Small intestine (tissue), 16 donors: ENCODE measurements at places on chromosomes 2 and 18.

GRCh38 chr2:236568068-236568921 is 1.3 kb upstream of the ACKR3 start:
- peak; percentile 84 for DNase-seq
- no peaks in the 10 kb centered on the region for H3K27me3 ChIP-seq
- H3K36me3 ChIP-seq: no peaks in the 10 kb centered on the region
- peak overlapping the region; percentile 46 for H3K4me3 ChIP-seq
- peaks cover 57% of the 10 kb centered on the region for H3K4me1 ChIP-seq

- no peaks in the 10 kb centered on the region for H3K36me3 ChIP-seq
- no peak overlapping the region for H3K27ac ChIP-seq
- DNase-seq: no peak
- H3K4me1 ChIP-seq: no peaks in the 10 kb centered on the region
- no peaks in the 10 kb centered on the region for H3K27me3 ChIP-seq
Observed at GRCh38 chr18:74114116-74114515, 33.5 kb downstream of the FBXO15 start.

GRCh38 chr2:156321243-156321904 is 11.1 kb downstream of the NR4A2 start:
- peak overlapping the region; percentile 8 for H3K4me3 ChIP-seq
- DNase-seq: peak; percentile 64
- H3K27me3 ChIP-seq: peaks cover 3% of the 10 kb centered on the region
- H3K4me1 ChIP-seq: peaks cover 17% of the 10 kb centered on the region

GRCh38 chr18:61664419-61665084 is 228.3 kb downstream of the RNF152 start:
- H3K27ac ChIP-seq: peak overlapping the region; percentile 59
- no peaks in the 10 kb centered on the region for H3K4me1 ChIP-seq
- no peaks in the 10 kb centered on the region for H3K36me3 ChIP-seq
